ENCODE measurements at places on chromosomes 4 and X.

DNA sequence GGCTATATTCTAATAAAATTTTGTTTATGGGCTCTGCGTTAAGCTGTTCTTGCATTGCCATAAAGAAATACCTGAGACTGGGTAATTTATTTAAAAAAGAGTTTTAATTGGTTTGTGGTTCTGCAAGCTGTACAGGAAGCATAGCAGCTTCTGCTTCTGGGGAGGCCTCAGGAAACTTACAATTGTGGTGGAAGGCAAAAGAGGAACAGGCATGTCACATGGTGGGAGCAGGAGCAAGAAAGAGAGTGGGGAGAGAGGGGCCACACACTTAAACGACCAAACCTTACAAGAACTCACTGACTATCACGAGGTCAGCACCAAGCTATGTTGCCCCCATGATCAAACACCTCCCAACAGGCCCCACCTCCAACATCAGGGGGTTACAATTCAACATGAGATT lies 74.0 kb downstream of the FHDC1 start:
- DNase-seq, result no peak

DNA sequence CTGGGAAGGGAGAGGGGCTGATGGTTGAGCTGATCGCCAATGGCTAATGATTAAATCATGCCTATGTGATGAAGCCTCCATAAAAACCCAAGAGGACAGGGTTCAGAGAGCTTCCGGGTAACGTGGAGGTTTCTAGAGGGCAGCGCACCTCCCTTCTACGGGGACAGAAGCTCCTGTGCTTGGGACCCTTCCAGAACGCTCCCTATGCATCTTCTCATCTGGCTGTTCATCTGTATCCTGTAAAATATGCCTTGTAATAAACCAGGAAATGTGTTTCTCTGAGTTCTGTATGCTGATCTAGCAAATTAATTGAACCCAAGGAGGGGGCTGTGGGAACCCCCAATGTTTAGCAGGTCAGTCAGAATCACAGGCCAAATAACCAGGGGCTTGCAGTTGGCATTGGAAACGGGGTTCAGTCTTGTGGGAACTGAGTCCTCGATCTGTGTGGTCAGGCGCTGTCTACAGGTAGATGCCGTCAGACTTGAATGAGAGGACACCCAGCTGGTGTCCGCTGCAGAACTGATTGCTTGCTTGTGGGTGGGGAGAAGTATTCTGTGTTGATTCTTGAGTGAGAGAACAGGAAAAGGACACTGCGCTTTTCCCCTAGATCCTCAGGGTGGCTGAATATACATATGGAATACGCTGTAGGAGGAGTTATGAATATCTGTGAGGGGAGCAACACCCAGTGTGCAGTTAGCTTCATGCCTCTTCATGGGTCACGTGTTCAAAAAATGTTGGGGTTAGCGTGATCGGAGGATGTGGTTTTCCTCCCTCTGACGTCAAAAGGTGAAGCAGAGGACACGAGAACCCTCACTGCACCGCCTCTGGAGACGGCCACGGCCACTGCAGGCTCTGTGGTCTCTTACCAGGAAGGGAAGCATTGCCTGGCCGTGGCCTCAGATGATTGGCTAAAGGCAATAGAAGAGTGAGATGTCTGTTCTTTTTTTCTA lies 29.2 kb downstream of the HTT-AS start:
- DNase-seq, result no peak

DNA sequence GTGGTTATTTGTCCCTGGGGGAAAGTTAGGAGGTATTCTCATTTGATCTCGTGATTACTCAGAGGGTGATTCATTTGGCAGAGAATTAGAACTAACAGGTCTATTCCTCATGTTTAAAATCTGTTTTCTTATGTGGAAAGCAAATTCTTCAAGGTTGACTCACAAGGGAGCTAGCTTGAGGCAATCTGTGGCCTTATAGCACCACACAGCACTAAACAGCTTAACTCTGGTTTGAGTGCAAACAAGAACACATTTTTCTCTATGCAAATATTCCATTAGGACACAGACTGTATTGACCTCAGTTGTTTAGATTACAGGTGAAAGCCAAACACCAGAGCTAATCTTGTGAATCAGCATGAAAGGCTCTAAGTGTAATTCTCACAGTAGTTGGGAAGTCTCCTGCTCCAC lies 694.4 kb upstream of the POU3F4 start:
- DNase-seq, result no peak

DNA sequence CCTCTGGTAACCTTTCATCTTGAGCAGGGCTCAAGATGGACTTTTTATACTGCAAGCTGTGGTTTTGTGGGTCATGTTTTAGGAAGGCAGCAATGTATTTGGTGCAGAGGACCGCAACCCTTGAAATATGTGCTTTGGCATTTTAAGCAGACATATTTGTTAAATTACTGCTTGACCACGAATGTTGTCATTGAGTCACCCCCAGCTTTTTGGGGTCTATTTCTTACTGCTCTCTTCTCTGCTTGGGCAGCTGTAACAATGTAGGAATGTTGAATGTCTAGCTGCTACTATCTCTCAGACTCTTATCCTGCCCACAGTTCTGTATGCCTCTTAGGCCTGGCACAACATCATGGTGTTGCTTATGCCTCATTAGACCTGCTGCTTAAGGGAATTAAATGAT lies 6.0 kb downstream of the RBPJ start:
- DNase-seq, result no peak

GRCh38 chr4:114599903-114600552 lies 1.4 kb downstream of the UGT8 start:
- DNase-seq, result no peak

DNA sequence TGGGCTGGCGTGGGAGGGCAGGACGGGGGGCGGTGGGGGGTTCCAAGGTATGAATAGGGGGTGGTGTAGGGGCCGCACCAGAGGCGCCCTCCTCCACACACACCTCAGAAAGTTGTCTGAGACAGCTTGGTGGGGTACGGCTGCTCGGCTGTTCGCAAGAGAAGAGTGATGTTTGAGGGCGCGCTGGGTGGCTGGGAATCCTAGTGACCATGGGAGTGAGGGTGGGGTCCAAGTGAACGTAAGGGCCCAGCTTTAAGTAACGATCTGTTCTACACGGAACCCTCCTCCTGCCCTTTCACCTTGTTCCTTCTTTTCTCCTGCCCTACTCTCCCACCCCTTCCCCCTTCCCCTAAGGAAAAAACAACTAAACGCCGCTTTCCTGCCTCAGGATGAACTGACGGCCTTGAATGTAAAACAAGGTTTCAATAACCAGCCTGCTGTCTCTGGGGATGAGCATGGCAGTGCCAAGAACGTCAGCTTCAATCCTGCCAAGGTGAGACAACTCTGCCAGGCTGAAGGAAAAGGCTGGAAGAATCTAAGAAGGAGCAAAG lies 664 bp downstream of the MED12 start:
- DNase-seq, result no peak

- DNase-seq, result no peak
Measured at GRCh38 chrX:146754268-146754667, 55.3 kb upstream of the CXorf51B start.

DNA sequence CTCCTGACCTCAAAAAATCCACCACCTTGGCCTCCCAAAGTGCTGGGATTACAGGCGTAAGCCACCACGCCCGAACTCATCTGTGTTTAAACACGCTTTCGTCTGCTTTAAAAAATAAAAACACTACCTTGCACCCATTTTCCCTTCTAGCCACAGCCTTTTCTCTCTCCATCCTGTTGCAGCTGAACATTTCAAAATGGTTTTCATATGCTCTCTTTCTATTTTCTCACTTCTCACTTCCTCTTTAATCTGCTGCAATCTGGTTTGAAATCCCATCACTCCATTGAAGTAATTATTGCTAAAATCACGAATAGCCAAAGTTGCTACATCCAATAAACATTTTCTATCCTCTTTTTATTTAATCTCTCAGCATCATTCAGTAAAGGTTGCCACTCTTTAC lies 70.0 kb downstream of the DCHS2 start:
- DNase-seq, result no peak

GRCh38 chrX:150361070-150361776 lies 1.9 kb upstream of the MAMLD1 start:
- DNase-seq, result no peak

GRCh38 chr4:142817442-142817841 lies 28.7 kb downstream of the INPP4B start:
- peak; percentile 39 for DNase-seq

DNA sequence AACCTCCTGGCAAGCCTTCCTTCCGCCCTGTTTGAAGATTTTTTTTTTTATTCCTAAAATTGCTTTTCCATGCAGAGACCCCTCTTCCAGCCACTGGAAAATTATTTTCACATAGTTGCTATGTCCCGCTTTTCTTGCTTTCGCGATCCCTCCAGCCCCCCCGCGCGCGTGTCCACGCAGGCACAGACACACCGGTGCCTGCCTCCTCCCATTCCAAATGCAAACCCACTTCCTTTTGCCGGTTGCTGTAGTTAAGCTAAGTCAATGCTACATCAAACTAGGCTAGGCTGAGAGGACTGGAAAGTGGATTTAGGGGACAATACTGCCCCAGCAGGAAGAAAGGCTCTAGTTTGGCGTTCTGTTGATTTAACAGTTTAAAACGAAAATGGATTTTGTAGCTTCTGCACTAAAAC lies 111.0 kb downstream of the DHX15 start:
- DNase-seq, result no peak

DNA sequence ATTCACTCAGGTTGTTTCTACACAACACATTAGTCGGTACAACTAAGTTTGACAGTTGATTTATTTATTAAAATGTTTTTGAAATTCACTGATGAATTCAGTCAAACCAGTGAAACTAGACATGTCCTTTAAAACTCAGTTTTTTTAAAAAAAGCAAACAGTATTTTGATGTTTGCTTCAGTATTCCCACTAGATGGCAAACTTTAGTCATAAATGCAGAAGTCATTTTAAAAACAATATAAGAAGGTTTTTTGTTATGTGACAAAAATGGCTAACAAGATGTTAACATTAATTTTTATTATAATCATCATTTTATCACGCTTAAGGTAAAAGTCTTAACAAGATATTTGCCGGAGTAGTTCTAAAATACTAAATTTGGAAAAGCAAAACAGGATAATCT lies 1337.8 kb upstream of the DIAPH2 start:
- no peak for DNase-seq

DNA sequence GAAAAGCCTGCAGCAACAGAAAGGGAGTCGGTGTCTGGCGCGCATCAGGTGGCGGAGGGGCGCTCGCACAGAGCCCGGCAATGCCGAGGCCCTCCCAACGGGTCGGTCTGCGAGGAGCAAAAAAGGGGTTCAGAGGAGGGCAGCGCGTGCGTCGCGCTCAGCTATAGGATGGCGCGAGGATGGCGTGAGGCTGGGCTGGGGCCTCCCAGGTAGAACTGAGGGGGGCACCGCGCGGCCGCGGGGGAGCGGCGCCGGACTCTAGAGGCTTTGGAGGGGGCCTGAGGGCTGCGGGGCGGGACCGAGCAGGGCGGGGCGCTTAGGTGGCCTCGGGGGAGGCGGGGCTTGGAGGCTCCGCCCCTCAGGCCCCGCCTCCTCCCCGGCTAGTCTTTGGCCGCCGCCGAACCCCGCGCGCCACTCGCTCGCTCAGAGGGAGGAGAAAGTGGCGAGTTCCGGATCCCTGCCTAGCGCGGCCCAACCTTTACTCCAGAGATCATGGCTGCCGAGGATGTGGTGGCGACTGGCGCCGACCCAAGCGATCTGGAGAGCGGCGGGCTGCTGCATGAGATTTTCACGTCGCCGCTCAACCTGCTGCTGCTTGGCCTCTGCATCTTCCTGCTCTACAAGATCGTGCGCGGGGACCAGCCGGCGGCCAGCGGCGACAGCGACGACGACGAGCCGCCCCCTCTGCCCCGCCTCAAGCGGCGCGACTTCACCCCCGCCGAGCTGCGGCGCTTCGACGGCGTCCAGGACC lies at the start of gene PGRMC1:
Gene PGRMC1 (plus strand): TSS at position 414 of the 751 bp plus-strand sequence. CDS start 79 bp downstream, at position 493.
- peak; percentile 82 for DNase-seq

DNA sequence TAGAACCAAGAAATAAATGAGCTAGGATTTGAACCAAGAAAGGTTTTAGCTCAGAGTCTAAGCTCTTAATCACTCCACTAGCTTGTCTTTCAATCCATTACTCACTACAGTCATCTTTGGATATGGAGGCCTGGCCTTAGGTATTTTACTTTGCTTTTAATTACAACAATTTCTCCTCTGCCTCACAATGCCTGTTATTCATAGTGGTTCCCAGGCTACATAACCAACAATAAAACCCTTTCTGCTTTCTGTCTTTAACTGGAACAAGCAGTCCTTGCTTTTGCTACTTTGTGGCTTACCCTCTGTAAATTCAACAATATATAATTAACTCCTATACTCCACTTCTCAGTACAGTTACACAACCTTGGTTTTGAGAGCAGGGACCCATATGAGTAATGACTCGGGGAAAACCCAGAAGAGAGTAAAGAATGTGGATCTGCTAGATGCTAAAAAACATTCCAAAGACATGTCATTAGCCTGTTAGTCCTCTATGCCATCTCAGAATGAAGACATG lies 94.7 kb upstream of the NAP1L5 start:
- no peak for DNase-seq

DNA sequence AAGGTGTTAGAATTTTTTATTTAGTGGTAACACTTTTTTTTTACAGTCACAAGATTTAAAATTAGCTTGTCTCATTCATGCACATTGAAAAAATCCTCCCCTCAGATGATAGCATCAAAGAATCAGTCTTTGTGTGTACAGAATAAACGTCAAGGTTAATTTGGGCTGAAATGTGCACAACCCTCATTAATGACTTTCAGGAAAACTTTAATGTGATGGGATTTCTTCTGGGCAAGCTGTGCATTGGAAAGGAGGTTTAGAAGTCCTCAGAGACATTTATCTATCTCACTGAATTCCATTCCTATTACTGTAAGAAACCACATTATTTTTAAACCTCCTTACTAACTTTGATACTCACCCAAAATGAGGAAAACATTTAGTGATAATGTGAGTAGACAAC lies 88.2 kb upstream of the TECRL start:
- no peak for DNase-seq
